Stimulated activated CD4-positive, alpha-beta T cell treated with anti-CD3 and anti-CD28 coated beads, TNF-alpha, amount 100 ng/mL, for 1 hour (primary cell): ENCODE measurements at places on chromosomes 5 and 9.

GRCh38 chr9:89755821-89756220, 151.0 kb downstream of the GADD45G start:
- DNase-seq: no peak

- no peak for DNase-seq
Measured at GRCh38 chr9:91408475-91408874, 15.2 kb downstream of the NFIL3 start.

- no peak for DNase-seq
Measured at GRCh38 chr9:117093891-117094844, 320.7 kb downstream of the ASTN2 start.

- DNase-seq: no peak
Measured at GRCh38 chr5:142405814-142406395, 81.1 kb upstream of the SPRY4 start.

- no peak for DNase-seq
Measured at GRCh38 chr9:127300886-127301447, 36.4 kb downstream of the GARNL3 start.

GRCh38 chr9:130255631-130256134, 9.9 kb upstream of the HMCN2 start:
- no peak for DNase-seq

GRCh38 chr9:117763314-117763713, 59.1 kb downstream of the TLR4 start:
- DNase-seq: no peak

DNA sequence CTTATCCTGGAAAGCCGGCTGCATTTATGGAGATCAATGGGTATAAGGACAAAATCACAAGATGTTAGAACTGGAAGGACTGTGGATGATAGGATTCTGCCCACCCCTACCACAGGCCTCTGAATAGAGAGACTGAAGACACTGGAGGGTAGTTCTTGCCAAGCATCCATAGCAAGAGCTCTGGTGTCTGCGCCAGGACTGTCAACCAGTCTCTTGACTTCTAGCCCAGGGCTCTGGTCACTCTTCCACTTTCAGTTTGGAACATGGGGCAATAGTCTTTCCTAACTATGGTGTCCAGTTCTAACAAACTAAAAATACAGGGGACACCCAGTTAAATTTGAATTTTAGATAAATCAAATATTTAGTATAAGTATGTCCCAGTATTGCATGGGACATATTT, 23.4 kb downstream of the LARP1 start:
- no peak for DNase-seq

DNA sequence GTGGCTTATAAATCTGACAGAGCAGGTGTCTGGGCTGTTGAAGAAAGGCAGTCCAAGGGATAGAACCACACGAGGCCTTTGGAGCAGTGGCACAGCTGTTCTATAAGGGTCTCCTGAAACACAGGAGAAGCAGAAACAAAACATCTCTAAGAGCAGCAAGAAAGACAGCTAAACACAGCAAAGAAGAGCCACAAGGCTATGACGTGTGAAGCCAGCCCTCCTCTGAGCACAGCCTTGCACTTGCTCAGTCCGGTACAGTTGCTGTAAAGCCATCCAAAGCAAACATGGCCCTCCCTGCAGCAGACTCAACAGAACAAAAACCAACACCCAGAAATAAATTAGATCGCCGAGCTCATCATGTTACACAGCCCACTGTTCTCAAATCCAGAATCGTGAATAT, 2.6 kb upstream of the GZMK start:
- DNase-seq: no peak

DNA sequence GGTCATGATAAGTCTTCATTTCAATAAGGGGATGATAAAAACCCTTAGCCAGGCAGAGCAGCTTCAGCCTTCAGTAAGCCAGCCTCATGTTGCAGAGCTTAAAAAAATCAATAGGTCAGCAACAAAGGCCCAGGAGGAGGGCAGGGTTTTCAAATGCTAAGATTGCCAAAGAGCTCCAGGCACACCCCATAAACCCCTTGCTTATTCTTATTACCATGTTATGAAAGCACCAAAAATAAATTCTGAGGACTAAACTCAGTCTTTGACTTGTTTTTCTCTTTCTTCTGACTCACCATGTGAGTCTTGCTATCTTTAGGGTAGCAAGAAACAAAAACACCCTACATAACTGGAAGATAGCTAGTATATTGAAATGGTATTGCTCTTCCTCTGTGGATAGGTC, 317.1 kb downstream of the KCTD16 start:
- no peak for DNase-seq

DNA sequence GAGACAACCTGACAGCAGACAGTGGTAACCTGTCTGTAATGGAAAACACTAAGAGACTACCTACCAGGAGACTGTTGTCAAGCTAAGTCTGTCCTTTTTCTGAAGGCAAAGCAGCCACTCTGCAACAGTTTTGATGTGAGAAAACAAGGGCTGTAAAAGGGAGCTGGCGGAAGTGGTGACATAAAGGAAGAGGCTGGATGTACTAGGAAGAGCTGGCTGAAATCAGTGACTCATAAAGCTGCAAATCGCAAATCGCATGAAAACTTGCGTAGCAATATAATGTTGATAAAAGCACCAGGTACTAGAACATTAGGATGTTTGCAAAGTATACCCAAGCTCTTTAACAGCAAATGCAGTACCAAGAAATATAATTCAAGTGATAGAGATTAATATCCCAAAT, 1.4 kb downstream of the NSUN2 start:
- no peak for DNase-seq

- DNase-seq: no peak
Measured at GRCh38 chr5:81794226-81794625, 43.3 kb upstream of the SSBP2 start.

GRCh38 chr5:97874491-97874890, 691.4 kb upstream of the RIOK2 start:
- no peak for DNase-seq

GRCh38 chr5:154264549-154265196, 74.1 kb downstream of the GALNT10 start:
- DNase-seq: no peak

DNA sequence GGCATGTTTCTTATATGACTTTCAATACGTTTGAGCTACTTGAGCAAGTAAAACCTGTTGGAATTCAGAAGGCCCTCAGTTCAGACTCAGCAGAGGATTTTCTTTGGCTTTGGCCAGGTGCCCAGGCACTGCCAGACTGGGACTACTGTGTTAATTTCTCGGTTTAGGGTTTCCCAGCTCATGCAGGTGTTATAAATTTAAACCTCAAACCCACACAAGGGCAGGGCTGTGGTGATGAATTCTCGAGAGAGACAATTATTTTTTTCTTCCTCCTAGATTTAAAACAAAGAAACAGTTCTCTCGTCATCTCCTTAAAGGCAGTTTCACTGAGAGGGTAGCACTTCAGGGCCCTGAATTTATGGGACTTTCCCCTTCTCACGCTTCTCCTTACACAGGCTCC, 406.0 kb upstream of the PIK3R1 start:
- no peak for DNase-seq

GRCh38 chr5:36908544-36909260, 32.1 kb downstream of the NIPBL start:
- DNase-seq: no peak

DNA sequence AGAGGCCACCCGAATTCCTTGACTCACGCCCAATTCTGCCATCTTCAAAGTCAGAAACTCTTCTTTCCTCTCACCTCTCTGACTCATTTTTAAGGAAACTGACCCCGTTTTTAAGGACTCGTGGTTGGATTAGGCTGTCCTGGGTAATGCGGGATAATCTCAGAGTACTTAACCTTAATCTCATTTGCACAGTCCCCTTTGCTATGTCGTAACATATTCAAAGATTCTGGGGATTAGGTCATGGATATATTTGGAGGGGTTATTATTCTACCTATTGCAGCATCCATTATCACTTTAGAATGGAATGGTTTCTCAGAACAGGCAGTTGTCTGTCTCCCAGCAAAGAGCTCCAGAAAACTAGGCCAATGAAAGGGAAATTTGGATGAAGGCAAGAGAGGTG, 80.8 kb upstream of the IL12B start:
- no peak for DNase-seq

GRCh38 chr5:67996596-67996995, 219.0 kb upstream of the PIK3R1 start:
- DNase-seq: no peak

DNA sequence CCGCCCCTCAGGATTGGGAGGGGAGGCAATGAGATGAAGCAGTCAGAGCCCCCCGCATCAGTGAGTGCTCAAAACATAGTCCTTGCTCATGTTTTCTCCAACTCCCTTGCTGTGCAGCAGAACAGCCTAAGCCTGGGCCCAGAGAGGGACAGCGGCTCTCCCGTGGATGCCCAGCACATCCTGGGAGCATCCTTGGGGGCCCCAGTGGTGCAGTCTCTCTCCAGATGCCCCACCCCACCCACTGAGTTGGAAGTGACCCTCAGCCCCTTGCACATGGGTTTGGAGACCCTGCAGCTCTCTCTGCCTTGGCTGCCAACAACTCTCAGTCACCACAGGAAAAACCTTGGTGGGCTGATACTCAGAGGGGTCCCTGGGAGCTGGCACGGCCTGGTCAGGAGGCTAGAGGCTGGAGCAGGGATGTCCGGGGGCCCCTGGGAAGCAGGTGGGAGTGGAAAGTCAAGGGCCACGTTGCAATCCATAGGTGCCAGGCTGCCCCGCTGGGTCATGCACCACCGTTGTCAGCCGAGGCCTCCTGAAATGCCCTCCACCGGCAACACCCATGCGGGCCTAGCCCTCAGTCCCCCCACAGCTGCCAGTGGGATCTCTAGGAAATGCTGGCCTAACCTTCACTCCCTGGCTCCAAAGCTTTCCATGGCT, 242.5 kb downstream of the PBX3 start:
- DNase-seq: no peak

DNA sequence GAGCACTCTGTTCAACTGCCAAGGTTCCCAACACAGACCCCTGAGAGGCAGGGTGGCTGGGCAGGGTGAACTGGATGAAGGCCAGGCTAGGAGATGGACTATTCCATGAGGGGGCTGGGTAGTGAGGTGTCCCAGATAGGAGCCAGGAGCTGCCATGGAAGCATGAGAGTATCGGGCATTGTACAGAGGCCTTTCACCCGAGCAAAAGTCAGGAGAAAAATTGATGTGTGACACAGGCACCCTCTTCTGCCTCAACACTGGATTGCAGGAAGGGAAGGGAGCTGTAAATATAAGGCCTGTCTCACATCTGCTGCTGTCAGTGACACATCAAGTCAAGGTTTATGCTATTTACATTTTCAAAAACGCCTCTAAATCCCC, 74.6 kb downstream of the UBAP1 start:
- no peak for DNase-seq

DNA sequence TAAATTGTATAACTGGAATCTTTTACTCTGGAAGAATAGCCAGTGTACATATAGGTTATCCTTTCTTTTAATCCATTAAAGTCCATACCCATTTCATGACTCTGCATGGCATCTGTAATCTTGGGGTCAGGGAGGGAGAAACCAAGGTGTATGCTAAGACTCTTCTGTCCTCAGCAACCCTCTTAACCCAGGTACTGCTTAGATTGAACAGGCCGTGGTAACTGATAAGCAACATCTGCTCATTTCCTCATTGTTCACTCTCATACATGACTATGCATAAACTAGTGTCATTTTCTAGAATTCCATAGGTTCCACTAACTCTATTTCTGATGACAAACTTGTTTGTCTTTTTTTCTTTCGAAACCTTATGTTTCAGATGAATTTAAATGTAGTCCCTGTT, 69.3 kb upstream of the IFNE start:
- no peak for DNase-seq

- no peak for DNase-seq
Measured at GRCh38 chr9:119360237-119360636, 9.0 kb downstream of the BRINP1 start.

DNA sequence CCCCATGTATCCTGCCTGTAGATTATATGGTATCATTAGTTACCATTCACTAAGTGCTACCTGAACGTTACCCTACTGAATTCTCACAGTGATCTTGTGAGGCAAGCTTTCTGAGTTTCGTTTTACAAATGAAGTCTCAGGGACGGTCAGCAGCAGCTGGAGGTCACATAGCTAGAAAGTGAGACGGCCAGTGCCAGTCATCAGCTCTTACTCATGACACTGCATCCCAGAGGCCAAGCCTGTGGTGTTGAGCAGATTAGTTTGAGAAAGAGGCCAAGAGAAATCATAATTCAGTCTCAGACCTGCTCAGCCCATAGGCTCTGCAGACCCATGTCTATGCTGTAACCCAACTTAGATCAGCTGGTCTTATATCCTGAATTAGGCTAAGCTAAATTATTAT, 95.7 kb upstream of the EGFLAM start:
- no peak for DNase-seq

DNA sequence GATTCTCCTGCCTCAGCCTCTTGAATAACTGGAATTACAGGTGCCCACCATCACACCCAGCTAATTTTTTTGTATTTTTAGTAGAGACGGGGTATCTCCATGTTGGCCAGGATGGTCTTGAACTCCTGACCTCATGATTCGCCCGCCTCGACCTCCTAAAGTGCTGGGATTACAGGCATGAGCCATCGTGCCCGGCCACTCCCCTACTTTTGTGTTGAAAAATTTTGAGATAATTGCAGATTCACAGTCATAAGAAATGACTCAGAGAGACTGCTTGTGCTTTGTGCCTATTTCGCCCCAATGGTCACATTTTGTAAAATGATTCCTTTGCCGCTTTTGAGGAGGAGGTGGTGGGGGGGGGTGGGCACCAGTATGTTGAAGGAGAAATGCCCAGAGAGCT, 48.1 kb upstream of the SH3PXD2B start:
- DNase-seq: no peak

GRCh38 chr9:117548556-117548955, 133.7 kb upstream of the ASTN2 start:
- no peak for DNase-seq

- DNase-seq: no peak
Measured at GRCh38 chr5:176371621-176372539, 6.6 kb downstream of the ARL10 start.

DNA sequence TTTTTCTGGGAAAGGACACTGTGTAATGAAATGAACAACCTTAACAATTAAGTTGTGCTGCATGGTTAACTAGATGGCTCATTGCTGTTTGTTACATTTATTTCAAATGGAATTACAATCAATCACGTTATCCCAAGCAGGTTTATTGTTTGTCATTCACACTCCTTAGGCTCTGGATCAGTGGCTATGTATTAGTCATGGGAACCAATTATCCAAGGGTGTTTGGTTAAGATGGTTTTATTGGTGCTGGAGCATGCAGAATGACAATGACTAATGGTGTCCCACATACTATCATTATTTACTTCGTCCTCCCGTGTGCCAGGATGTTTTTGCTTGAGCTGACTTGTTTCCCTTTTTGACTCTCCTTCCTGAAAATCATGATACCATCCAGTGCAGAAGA, 10.6 kb upstream of the TRPC7 start:
- no peak for DNase-seq

DNA sequence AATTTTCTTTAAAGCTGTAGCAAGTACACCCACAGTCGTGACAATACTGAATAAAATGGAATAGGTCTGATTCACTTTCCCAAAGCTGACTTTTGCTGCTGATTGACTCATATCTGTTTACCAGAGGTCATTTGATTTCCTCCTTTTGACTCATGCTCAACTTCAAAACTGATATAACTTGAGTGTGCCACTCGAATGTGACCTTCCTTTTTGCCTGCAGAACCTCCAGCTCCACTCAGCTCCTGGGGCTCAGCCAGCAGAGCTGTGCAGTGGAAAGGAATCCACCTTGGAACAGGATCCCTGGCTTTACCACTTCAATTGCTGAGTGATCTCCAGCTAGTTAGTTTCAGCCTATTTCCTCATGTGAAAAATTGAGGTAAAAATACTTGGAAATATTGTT, 84.1 kb downstream of the FEM1C start:
- DNase-seq: no peak
